NCI-H1930 (cell line): ENCODE measurements at places on chromosomes 1 and 21.

DNA sequence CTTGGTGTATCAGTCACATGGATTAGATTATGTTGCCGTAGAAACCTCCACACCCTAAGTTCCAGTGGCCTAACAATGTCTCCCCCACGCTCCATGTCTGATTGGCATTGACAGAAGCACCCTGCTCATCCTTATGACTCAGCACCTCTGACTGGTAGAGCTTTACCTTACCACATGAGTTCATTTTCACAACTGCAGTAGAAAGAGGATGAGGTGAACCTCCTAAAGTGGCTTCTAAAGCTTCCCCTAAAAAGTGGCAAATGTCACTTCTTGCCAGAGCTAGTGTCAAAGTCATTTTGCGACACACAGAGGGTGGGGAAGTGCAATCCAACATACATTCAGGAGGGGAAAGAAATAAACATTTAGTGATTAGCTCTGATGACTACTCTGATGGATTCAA is 30.6 kb upstream of the LYPD8 start:
- DNase-seq = no peak

- peak; percentile 46 for DNase-seq
Measured at GRCh38 chr1:55021942-55022546, 17.3 kb upstream of the PCSK9 start.

DNA sequence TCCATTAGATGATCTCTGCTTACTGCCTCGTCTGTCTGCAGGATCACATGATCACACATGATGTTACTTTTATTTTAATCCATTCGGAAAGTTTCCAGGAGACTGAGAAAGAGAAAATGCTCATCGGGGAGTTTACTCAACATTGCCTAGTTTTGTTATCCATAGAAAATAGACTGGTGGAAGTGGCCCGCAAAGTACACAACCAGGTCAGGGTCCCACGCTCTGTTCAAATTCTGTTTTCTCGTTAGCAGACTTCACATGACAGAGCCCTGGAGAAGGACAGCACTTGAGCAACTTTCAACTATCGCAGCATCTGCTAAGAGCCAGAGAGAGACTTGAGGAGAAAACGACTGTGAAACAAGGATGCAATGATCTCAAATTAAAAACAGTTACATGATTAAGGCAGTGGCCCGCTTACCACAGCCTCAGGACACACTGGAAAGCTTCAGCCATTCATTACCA is 44.2 kb downstream of the ADAMTS1 start:
- DNase-seq = no peak

- no peak for DNase-seq
Measured at GRCh38 chr1:109634771-109635750, 15.4 kb downstream of the AMPD2 start.

GRCh38 chr21:38661197-38661871 is 144.4 kb upstream of the ETS2 start:
- no peak for DNase-seq

DNA sequence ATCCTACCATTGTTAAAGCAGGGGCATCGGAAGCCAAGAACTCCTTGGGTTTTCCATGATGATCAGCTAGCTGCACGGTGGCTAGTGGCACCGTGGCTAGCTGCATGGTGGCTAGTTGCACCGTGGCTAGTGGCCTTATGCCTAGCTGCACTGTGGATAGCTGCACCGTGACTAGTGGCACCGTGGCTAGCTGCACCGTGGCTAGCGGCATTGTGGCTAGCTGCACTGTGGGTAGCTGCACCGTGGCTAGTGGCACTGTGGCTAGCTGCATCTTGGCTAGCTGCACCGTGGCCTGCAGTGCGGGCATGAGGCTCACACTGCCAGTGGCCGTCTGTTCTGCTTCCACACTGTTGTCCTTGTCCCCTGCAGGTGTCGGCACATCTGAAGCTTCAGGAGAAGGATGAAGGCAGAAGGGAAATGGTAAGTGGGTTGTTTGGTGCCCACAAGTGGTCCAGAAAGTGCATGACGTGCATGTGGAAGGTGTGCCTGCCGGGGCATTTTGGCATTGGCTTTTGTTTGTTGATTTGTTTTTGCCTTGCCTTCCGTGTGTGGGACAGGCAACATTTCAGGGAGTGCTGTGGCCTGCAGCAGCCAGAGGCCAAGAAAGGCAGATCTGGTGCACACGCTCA is 38.6 kb downstream of the TFF3 start:
- DNase-seq = no peak

DNA sequence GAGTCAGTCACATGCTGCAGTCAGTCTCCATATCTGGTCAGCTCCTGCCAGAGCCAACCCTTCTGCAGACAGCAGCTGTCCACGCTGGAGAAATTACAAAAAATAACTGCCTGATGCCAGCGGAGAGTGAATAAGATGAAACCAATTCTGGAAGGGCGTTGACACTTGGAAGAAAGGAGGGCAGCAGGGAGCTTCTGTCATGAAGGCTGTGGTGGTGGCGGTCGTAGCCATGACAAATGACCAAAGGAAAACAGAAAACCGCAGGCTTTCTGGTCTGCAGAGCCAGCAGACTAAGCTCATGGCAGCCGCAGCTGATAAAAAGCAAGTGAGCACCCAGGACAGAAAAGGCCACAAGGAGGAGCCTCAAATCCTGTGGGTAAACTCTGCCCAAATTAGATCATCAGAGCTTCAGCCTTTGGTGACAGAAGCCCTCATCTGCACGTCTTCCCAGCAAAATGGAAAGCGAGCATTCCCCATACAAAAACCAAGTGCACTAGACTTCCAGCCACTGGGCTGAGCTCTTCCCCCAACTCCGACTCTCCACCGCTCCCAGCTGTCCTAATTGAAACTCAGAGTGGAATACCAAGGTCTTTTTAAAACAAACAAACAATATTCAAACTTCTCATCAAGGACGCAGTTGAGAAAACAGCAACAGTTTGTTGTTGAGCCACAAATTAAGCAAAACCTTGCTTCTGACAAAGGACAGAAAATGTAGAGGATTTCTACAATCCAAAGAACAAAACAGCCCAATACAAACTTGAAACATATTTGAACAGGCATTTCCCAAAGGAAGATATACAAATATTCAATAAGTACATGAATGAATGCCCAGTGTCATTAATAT is 28.7 kb downstream of the RSPH1 start:
- no peak for DNase-seq

- DNase-seq = no peak
Measured at GRCh38 chr1:204821476-204821875, 49.2 kb upstream of the NFASC start.

DNA sequence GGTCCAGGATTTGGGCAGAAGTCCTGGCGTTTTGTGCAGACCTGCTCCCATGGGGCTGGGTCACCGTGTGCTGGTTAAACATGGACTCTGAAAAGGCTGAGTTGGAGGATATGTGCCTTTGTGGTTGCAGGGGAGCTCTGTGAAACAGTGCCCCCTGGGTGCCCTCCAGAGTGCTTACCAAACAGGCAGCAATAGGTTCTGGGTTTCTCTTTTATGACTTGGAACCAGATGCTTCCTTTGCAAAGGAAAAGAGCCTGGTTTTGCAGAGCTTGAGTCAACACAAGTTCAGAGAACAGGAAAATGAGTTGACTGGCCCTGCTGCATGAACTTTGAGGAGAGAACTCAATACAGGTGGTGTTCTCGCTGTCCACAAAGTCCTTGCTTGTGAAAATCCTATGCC is 288.9 kb downstream of the TM2D1 start:
- DNase-seq = no peak

GRCh38 chr1:25080294-25081209 is 150.5 kb upstream of the RUNX3 start:
- DNase-seq = no peak

DNA sequence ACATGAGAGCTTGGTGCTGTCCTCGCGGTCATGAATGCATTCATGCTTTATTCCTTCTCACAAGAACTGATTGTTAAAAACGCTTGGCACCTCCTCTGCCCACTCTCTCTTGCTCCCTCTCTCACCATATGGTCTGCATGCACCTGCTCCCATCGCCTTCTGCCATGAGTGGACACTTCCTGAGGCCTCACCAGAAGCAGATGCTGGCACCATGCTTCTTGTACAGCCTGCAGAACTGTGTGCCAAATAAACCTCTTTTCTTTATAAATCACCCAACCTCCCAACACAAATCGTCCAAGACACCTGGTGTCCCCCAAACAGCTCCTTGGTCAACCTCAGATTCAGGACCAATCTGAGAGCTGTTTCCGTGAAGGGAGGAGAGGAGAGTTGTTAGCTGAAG is 43.3 kb upstream of the PCBP3 start:
- DNase-seq = no peak

GRCh38 chr1:59012378-59012777 is 228.5 kb upstream of the JUN start:
- DNase-seq = no peak

DNA sequence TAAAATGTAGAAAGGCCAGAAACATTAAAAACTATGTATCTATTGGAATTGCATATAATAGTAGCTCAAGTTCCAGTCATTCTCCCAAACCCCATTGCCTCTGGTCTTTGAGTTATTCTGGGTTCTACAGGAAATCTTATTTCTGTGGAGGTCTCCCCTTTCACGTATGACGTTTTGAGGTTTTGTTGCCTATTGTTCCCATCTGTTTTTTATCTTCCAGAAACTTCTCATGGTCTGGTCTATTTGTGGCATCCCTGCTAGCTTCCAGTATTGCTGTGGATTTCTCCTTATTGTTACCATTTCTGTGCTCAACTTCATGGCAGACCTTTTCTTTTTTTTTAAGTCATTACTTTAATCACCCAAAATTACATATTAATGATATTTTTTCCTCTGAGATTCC is 43.3 kb downstream of the DTL start:
- no peak for DNase-seq

GRCh38 chr1:203621559-203622262 is 4.9 kb upstream of the ATP2B4 start:
- DNase-seq = no peak

- DNase-seq = no peak
Measured at GRCh38 chr1:86487131-86487810, 18.5 kb downstream of the CLCA1 start.

DNA sequence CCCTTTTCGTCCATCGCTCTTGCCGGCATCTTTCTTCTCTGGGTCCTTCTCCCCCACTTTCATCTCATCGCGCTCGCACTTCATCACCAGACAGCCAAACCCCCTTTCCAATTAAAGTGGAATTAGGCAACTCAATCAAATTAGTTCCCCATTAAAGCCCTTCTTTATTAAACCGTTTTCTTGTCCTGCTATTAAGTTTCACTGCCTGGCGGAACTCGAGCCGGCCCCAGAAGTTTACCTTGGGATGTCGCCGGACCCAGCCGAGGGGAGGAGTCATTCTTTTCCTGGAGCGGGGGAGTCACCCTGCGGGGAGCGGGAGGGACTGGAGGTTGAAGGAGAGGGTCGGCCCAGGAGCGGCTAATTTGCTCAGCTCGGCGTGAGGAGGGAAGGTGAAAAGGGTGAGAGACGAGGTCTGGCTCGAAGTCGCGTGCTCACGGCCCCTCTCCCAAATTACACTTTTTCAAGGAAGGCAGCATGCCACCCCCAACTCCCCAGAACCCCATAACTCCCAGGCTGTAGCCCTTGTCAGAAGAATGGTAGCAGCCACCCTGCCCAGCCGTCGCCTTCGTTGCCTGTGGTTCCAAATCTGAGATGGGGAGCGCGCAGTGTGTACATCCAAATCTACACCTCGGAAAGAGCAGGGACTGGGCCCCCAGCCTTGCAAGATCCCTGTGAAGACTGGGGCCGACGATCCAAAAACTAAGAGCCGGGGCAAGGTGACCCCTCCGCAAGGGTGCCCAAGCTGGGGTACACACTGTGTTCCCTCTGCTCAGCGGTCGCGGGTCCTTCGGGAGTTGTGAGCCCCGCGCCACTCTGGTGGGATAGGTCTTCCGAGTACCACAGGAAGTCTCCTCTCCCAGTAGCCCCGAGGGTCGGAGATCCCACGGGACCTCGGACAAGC is 6.4 kb downstream of the DMRTA2 start:
- no peak for DNase-seq

GRCh38 chr1:151733126-151733525 is 11.8 kb downstream of the RIIAD1 start:
- no peak for DNase-seq

DNA sequence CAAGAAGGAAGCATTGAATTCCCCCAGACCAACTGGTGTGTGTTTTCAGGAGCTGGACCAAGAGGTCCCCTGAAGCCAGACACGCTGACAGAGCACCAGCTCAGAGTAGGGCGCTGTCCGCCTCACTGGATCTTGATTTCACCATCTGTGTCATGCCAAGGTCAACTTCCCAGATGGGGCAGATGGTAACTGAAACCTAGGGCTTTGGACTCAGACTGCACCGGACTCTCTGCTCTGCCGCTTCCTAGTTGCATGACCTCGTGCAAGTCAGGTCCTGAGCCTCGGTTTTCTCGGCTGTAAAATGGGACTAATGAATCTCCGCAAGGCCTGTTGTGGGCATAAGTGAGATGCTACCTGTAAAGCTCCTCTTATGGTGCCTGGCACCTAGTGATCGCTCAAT is 17.9 kb upstream of the CASZ1 start:
- no peak for DNase-seq

- no peak for DNase-seq
Measured at GRCh38 chr1:110786802-110787327, 86.1 kb upstream of the CD53 start.

DNA sequence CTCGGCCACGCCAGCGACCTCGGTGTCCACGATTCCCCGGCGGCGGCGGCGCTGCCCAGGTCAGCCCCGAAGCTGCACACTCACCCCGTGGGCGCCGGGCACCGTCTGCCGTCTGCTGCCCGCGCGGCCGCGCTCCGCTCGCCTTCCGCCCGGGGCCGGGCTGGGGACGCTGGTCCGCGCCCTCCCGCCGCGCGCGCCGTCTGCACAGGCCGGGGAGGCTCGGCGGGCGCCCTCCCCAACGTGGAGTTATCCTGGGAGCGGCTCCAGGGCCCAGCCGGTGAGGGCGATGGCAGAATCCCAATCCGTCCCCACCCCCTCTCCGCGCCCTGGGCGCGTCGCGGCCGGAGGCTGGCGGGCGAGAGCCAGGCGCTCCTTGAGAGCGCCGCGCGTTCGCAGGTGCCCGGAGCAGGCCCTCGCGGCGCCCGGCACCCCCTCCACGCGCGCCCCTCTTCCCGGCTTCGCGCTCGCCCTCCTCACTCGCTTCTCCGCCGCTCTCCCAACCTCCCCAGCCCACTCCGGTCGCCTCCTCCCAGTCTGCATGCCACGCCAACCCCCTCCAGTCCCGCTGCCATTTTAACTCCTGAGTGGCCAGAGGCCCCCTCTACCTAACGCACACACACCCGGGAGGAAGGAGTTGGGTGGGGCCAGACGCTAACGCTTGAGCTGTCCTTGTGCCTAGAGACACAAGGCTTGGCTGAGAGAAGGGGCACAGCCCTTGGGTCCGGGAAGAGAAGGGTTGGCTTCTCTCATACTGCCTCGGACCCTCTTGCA is at the start of gene LRRN2:
Gene LRRN2, minus strand, starts transcription at position 503 of the 771 bp plus-strand sequence. CDS start 65,746 bp downstream, outside the sequence.
- no peak for DNase-seq

- DNase-seq = no peak
Measured at GRCh38 chr1:117070124-117070523, 10.0 kb downstream of the TTF2 start.

- DNase-seq = no peak
Measured at GRCh38 chr1:172529304-172529703, 3.6 kb upstream of the SUCO start.

DNA sequence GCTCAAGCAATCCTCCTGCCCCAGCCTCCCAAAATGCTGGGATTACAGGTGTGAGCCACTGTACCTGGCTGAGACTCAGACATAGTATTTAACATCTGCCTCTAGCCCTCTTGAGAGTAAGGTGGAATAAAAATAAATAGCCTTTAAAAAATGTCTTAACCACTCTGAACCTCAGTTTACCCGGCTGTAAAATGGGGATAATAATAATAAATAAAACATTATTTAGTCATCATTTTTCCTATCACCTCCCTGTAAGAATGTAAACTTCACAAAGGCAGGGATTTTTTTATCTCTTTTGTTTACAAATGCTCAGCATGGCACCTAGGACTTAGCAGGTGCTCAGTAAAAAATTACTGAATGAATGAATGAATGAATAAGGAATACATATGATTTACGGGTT is 17.2 kb downstream of the EPHB2 start:
- no peak for DNase-seq

GRCh38 chr1:24415910-24416665 is 486 bp downstream of the NIPAL3 start:
- DNase-seq = no peak
